NT2/D1 (cell line): ENCODE measurements at places on chromosomes 13 and 19.
A peak's percentile ranks its signal among the peaks of the same experiment; 100 is the strongest.

GRCh38 chr19:33771384-33772101 is 25.1 kb upstream of the KCTD15 start:
- DNase-seq, result no peak

DNA sequence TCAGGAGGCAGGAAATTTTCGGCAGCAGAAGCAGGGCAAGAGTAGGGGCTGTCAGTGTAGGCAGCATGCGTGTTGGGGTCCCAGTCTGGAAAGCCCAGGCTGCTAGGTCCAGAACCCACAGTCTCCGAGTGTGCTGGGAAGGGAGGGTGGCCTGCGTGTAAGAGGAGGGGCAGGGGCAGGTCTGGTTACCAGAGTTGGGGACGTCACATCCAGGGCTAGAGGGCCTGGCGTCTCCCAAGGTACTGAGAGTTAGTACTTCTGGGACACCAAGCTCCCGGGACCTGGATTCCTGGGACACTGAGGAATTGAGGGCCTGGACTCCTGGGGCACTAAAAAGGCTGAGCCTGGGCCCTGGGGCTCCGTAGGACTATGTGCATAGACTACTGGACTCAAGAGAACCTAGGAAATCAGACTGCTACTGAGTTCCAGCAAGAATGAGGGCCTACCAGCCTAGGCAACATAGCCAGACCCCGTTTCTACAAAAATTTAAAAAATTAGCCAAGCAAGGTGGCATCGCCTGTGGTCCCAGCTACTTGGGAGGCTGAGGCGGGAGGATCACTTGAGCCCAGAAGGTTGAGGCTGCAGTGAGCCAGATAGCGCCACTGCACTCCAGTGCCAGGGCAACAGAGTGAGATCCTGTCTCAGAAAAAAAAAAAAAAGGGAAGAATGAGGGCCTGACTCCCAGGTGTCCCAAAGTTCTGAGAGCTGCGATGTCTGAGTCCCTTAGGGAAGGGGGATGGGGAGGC is 2.5 kb downstream of the NFKBID start:
- no peak for DNase-seq

DNA sequence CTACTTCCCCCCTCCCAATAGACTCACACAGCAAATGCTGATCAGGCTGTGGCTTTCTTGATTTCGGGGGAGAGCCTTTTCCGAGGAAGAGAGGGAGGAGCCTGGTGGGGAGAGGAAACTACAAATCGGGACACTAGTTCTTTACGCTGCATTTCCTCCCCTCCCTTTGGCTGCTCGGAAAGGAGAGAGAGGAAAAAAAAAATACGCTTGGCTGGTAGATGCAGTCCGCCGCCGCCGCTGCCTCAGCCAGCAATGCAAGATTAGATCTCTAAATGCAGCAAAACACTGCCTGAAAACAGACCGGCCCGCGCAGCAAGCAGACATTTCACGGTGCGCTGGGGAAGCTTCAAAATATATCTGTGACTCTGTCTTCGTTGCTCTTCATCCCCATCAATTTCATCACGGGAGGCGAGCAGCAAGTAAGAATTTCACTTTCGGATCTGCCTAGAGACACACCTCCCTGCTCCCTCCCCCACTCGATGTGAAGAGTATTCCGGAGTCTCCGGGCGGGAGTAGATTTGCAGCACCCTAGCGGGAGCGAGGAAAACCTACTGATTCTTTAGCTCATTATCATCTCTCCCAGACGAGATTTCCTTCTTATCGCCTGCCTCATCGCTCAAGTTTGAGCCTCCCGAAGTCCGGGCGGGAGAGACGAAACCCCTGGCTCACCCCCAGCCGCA is at the start of gene PCDH17:
PCDH17 (plus strand) TSS at position 149 of the 680 bp plus-strand sequence. CDS start 803 bp downstream, outside the sequence.
- no peak for DNase-seq

GRCh38 chr13:114194853-114195252 is 15.8 kb downstream of the CFAP97D2 start:
- DNase-seq, result no peak

DNA sequence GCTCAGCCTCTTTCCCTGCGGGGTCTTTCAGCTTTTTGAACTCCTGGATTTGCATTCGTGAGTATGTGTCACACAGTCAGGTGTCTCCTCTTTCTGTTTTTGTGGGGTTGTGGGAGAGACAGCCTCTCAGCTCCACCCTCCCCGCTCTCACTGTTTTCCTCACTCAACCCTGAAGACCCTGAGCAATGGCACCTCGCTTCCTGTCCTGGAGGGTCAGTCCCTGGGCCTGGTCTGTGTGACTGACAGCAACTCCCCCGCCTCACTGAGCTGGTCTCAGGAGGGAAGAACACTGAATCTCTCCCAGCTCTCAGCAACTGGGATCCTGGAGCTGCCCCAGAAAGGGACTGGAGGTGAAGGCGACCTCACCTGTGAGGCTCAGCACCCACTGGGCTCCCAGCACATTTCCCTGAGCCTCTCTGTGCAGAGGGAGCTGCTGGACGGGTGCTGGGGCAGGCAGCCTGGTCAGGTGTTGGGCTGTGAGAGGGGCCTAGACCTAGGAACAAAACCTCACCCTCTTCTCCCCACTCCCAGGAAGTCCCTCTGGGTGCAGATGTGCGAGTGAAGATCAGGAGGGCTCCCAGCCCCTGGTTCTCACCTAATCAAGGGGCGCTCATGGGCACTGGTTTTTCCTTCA is 4.2 kb upstream of the SIGLEC7 start:
- DNase-seq, result no peak

- DNase-seq, result no peak
These were observed 793 bp downstream of the LRFN1 start for GRCh38 chr19:39319892-39320248.

GRCh38 chr19:2665103-2665502 is 37.4 kb downstream of the GNG7 start:
- no peak for DNase-seq

- DNase-seq, result no peak
These were observed 1.2 kb downstream of the SLC27A1 start for GRCh38 chr19:17471410-17472125.

- no peak for DNase-seq
These were observed 8.0 kb downstream of the ARHGEF1 start for GRCh38 chr19:41890936-41891335.

DNA sequence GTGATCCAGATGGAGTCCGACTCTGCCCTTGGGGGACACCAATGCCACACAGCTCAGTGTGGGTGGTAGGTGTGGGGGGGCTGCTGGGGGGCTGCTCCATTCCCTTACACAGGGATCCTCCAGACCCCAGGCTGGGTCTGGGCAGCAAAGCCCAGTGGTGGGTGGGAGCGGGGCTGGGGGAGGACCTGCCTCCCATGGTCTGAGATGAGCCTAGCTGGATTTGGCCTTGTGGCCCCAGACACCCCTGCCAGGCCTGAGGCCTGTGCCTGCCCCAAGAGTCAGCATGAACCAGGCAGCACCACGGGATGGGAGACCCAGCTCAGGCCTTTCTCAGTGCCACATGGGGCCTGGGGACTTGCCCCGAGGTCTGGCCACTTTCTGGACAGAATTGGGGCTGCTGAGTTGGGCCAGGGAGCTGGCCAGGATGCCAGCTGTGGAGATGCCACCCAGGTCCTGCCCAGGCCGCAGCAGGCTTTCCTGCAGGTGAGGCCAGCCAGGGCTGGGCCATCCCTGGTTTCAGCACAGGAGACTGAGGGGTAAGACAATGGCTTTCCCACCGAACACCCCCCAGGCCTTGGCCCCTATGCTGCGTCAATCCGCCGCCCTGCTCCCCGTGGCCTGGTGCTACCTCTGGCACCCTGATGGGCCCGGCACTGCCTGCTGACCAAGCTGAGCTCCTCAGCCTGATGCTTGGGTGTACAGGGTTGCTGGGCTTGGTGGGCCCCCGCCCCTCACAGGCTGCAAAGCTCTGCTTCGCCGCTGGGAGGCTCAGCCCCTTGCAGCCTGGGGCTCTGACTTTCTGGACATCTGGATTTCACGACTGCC is 24.2 kb downstream of the CEBPG start:
- no peak for DNase-seq

GRCh38 chr13:32272021-32272683 is 43.0 kb downstream of the ZAR1L start:
- DNase-seq, result no peak

GRCh38 chr13:107865643-107866031 is 349.7 kb downstream of the LIG4 start:
- no peak for DNase-seq

DNA sequence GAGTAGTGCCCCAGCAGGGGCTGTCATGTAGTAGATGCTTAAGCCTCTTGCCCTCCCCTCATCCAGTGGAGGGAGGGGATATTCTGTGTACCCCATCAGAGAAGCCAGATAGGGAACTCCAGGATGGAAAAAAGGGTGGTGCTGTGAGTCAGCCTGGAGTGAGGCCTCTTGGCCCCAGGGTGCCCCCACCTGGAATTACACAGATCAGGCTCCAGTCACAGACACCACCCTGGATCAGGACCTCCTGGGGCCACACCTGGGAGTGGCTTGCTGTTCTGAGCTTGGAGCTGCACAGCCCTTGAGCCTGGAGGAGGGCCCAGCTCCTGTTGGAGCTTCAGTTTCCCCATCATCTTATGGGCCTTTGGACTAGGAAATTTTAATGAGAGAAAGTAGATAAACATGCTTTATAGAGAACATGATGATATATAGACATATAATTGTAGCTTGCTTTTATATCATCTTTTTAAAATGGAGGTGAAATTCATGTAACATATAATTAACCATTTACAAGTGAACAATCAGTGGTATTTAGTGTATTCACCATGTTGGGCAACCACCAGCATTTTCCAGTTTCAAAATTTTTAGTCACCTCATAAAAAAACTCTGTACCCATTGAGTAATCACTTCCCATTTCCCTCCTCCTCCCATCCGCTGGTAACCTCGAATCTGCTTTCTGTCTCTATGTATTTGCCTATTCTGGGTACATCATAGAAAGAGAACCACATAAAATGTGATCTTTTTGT is 24.6 kb downstream of the CYP4F22 start:
- DNase-seq, result no peak

GRCh38 chr13:66994097-66994496 is 236.0 kb downstream of the PCDH9 start:
- DNase-seq, result peak; percentile 15

DNA sequence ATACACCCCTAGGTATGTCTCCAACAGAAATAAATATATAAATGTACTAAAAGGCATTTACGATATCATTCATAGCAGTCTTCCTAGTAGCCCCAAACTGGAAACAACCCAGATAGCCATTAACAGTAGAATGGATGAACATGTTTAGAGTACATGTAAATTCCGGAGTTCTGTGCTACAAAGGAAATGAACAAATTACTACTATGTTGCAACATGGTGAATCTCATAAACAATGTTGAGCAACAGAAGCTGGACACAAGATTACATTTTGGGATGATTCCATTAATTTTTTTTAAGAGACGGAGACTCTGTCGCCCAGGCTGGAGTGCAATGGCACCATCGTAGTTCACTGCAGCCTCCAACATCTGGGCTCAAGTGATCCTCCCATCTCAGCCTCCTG is 5.9 kb upstream of the SLC7A10 start:
- no peak for DNase-seq

DNA sequence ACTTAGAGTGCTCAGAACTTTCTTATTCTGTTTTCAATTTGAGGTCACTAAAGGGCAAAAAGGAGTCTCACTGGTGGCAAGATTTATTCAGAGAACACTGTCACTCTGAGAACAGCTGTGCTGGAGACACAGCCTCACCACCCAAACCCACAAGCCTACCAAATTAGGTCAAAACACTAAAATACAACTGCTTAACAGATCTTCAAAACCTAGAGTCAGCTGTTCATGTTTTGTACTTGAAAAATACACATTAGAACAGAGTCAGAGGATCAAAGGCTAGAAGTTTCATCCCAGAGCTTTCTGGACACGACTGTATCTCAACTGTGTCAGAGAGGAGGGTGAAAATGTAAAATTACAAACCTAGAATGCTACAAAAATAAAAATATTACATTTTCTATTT is 89.3 kb downstream of the MIPEP start:
- DNase-seq, result no peak

- DNase-seq, result no peak
These were observed 588.5 kb downstream of the GPC5 start for GRCh38 chr13:91986761-91987483.

DNA sequence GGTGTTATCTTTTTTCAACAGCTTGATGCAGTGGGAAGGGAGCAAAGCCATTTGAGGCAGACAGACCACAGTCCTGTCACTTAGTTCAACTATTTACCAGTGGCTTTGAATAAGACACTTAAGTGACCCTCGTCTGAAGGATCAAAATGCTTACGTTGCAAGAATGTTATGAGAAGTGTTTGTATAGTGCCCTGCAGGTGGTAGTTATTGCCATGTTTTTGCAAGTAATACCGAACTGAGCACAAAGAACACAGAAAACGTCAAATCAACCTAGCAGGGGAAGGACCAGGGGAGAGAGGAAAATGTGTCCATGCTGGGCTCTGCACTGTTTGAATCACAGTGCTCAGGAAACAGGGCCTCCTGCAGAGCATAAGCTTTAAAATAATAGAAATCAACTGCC is 2.8 kb downstream of the SOHLH2 start:
- DNase-seq, result no peak

DNA sequence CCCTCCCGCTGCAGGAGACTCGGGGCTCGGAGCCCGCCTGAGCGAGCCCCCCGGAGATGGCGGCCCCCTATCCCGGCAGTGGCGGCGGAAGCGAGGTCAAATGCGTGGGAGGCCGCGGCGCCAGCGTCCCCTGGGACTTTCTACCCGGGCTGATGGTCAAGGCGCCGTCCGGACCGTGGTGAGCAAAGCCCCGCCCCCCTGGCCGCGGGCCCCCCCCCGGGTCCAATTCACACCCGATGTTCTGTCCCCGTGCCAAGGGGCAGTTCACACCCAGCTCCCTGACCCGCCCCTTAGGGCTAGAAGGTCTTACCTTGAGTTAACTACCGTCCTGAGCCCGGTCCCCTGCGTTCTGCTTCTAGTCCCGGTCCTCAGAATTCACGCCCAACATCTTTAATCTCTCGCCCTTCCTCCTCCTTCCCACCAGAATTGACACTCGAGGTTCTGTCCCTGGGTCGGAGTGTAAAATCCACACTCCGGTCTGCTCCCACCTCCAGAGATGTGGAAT is 1.4 kb downstream of the NPAS1 start:
- no peak for DNase-seq

GRCh38 chr19:18603958-18604819 is 2.4 kb downstream of the CRLF1 start:
- DNase-seq, result no peak

- DNase-seq, result no peak
These were observed 50.4 kb downstream of the MYO9B start for GRCh38 chr19:17125728-17126677.

DNA sequence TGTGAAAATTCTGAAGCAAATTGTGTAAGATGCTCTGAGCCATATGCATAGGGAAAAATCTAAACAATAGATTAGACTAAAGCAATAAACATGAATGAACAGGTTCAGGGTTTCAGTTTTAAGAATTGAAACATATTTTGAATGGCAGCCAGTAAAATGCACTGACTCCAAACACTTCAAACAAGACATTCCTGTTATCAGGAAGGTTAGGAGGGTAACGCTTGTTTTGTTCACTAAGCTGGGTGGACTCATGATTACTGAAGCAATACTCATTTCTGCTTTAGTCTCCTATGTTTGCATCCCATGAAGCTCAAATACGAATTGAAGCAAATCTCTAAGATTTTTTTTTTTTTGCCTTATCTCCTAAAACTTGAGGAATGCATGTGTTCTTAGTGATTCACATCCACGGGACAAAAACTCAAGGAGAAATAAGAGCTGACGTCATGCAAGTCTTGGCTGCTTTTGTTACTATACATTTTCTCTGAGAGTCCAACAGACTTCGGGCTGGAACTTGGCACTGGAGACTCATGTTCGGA is 29.1 kb upstream of the IGFL4 start:
- DNase-seq, result no peak
